Right renal pelvis (tissue), 4 donors: ENCODE measurements at places on chromosomes 12 and 14. TPM values are rescaled to one million over a fixed set of nuclear protein-coding genes. Genes with fewer than 3 reads are reported as not detected.

DNA sequence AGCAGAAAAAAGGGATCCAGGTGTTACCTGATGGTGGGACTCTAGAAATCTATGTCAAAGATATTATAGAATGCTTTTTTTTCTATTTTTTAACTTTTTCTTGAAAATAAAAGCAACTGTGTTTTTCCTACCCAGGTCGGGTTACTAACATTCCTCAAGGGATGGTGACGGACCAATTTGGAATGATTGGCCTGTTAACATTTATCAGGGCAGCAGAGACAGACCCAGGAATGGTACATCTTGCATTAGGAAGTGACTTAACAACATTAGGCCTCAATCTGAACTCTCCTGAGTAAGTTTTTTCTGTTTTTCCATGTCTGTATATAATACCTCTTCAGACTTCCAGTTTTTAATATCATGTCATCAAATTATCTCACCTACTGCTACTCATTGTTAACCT, 27.6 kb upstream of the KCNMB4 start:
- DNase-seq: no peak

MYH6 gene
- 0.24 TPM for polyA plus RNA-seq

KRT5 gene
- polyA plus RNA-seq: 1.7 TPM

DNA sequence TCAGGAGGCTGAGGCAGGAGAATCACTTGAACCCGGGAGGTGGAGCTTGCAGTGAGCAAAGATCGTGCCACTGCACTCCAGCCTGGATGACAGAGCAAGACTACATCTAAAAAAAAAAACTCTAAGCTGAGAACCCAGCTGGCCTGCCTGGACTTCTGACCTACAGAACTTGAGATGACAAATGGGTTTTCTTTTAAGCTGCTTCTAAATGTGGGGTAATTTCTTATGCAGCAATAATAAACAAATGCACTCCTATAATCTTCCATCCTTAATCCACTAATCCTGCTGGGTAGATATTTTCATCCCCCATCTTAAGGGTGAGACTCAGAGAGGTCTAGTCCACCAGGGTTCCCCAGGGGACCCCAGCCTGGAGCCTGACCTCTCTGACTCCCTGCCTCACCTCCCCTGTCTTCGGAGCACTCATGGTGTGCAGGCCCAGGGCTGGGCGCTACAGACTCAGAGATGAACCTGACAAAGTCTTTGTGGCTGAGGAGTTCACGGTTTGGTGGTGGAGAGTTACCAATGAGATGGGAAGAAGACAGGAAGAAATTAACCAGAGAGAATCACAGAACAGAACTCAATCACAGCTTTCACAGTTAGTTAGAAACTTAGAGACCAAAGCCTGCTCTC, 39.7 kb upstream of the BDKRB2 start:
- DNase-seq: no peak

DNA sequence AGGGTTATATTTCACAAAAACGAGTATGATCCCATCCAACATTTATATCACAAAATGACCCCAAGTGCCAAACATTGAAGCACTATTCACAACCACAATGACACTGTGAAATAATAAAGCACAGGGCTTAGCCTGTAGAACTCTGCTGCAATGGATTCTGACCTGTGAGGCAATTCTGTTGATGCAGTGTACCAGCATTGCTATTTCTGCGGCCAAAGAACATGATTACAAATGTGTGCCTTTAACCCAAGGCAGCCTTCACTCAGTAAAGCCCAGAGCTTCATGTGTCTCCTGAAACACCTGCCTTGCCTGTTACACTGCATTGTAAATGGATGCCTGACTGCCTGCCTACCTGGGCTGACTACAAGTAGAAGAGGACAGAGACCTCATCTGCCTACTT, 158.0 kb downstream of the PPM1H start:
- no peak for DNase-seq

GRIN2B gene
- 1.1 TPM for polyA plus RNA-seq

POTEM gene
- polyA plus RNA-seq: not detected

- DNase-seq: no peak
Observed at GRCh38 chr14:102667703-102668102, 75.3 kb downstream of the RCOR1 start.

DNA sequence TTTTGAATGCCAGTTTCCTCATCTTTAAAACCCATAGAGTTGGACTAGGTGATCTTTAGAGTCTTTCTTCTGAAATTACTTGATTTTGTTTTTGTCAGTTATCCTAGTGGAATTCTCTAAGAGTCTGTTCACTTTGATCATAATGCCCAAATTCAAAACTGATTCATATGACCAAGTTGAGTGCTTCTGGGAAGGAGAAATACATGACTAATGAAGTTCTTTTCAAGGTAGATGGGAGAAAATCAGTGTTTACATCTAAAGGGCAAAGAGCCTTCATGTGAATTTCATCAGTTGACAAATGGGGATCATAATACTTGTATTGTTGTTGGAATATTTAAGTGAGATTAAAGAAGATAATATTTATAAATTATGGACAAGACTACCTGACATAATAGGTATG, 53.2 kb downstream of the ERC1 start:
- no peak for DNase-seq

DNA sequence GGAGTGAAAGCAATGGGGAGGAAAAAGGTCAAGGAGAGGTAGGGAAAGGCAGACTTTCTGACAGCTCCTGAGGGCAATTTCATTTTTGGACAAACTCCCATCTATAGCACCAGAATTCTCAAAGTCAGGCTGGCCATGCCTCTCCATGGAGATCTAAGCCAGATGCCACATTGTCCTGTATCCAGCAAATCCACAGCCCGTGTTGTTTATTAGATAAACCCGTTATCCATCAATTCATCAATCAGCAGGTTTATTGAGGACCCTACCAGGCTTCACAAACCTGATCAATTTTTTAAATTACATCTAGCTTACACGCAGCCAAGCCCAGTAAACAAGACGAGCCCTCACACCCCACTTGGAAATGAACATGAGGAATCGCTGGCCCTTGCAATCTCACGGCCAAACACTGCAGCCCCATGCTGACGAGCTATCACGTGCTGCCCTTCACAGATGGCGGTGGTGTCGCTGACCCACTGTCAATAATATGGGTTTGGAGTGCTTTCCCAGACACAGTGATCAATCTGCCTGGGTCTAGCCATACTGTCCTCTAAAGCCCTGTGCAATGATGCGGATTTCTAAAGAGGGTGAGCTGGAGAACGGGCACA, 332.9 kb downstream of the DPF3 start:
- no peak for DNase-seq

DNA sequence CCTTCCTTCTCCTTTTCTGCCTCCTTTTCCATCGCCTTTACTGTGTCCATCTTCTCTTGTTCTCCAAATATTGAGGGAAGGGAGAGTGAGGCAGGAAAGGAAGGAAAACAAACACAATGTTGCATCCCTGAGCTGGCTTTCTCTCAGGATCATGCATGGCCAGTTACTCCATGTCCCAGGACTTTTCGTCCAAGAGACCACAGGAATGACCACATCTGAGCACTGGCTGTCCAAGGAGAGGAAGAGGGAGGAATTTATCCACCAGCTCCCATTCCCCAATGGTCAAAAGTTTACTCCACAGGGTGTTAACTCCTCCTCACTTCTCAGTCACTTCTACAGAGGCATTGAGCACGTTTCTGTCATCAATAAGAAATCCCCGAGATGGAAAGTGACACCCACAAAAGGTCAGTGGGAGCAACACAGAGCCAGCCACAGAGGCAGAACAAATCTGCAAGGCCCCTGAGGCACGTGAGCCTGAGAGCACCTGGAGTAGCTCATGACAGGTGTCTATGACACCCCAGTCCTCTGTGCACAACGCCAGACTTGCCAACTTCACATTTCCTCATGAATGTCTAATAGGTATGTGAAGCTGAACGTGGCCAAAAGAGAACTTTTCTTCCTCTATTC, 177.3 kb upstream of the NUDT4 start:
- no peak for DNase-seq

- DNase-seq: no peak
Observed at GRCh38 chr14:90777830-90778485, 38.3 kb downstream of the TTC7B start.

GRCh38 chr12:98686603-98687002, 41.5 kb downstream of the APAF1 start:
- no peak for DNase-seq

IGFBP6 gene
- polyA plus RNA-seq: 13.1 TPM

DNA sequence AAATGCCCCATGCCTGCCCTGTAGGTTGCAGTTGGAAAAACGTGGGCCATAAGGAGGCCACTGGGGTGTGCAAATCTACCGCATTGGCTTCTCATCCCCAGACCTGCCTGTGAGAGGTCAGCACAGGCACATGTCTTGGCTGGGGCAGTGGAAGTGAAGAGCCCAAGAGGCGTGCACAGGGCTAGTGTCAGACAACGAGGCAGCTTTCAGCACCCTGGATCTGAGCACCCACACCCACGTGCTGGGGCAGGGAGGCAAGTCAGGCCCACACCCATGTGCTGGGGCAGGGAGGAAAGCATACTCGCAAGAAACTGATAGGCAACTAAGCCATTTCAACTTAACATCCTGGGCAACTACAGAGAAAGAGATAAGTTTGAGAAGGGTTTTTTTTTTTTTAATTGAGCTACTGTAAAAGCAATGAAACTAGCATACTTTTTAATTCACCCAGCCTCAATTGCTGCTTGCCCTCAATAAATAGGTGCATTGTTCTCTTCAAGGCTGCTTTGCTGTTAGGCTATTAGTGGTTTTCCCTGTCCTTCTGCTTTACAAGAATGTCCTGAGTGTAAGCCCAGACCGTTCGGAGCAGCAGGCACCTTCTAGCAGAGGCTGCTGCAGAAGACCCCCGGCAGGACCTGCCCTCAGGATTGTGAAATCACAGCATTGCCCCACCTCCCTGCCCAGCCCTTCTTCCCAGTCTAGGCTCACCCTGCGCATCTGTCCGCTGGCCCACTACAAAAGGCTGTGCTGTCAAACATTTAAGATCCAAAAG, 355.3 kb upstream of the FKBP4 start:
- no peak for DNase-seq

CLEC2B gene
- polyA plus RNA-seq: 4.3 TPM

FAM222A gene
- polyA plus RNA-seq: 7.0 TPM

DNA sequence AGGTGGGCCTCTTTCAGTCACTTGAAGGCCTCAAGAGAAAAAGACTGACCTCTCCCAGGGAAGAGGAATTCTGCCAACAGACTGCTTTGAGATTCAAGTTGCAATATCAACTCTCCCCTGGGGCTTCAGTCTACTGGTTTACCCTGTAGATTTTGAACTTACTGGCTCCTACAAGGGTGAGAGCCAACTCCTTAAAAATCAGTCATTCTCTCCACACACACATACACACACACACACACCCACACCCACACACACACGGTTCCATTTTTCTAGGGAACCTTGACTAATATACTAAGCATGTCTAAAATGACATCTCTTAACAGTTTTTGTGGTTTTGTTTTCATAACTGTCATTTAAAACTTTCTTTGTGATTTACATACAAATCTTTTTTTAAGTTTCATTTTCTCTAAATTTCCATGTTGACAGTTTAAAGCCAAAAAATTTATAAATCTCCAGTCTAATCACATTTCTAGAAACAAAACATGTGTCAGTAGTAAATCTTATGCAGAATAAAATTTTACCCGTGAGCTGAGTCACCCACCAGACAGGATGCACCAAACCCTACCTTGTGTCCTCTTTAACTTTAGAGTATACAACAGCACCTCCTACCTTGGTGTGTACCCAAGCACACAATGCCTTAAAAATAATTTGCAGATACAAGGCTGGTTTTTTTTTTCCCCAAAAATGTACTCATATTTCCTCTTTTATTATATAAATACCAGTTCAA, 394.6 kb downstream of the AEBP2 start:
- no peak for DNase-seq

CRADD gene
- polyA plus RNA-seq: 11.3 TPM

CD69 gene
- polyA plus RNA-seq: 2.0 TPM

LACRT gene
- not detected for polyA plus RNA-seq

- DNase-seq: no peak
Observed at GRCh38 chr12:116662612-116663144, 75.2 kb downstream of the SPRING1 start.

C14orf39 gene
- 1.0 TPM for polyA plus RNA-seq

GPX2 gene
- 1.5 TPM for polyA plus RNA-seq

DNA sequence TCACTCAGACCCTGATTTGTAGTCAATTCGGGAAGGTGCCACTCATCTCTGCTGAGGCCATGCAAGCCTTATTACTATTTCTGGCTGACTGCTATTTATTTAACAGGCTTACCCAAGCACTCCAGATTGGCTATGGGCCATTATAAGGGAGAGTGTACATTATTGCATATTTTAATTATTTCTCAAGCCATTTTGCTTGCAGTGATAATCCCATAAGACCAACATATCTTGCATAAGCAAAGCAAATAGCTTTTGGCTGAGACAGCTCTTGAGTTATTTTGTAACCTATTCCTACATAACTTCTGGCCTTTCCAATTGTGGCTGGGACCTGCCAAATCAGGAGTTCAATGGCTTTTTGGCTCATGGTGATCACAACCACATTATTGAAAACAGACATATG, 509.6 kb upstream of the USP15 start:
- no peak for DNase-seq

SLC7A7 gene
- polyA plus RNA-seq: 132 TPM

DNA sequence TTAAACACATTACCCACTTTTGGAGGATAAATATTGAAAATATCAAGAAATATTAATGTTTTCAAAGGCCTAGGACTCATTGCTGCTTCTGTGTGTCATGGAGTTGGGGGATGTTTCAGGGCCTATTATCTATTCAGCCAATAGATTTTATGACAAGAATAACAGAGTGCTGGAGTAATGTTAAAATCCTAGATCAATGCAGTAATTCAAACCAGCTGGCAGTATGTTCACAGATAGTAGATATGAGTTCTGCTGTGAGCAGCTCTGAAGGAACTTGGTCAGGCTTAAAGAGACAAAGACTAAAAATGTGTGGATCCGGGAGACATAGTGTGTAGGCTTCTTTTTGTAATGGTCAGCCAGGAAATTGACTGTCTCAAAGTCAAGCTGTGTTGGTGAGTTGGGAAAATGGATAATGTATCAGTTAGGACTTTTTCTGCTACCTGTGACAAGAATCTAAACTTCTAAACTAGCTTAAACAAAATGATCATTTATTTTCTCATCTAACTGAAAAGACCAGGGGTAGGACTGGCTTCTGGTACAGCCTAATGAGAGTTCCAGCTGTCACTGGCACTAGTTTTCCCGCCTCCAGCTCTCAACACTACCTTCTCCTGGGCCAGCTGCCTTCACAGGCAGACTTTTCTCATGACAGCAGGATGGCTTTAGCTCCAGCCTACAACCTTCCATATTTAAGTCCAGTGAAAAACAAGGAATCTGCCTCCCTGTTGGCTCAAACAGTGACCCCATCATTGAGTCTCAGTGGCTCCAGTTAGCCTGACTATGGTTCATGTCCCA, 16.3 kb upstream of the POLR3B start:
- DNase-seq: no peak
